ENCODE measurements at places on chromosomes 1 and 21.
A peak's percentile ranks its signal among the peaks of the same experiment; 100 is the strongest.

GRCh38 chr1:168161459-168161858 is 17.3 kb upstream of the TIPRL start:
- no peak for DNase-seq

GRCh38 chr21:44505673-44506278 is 34.2 kb downstream of the KRTAP10-1 start:
- no peak for DNase-seq

DNA sequence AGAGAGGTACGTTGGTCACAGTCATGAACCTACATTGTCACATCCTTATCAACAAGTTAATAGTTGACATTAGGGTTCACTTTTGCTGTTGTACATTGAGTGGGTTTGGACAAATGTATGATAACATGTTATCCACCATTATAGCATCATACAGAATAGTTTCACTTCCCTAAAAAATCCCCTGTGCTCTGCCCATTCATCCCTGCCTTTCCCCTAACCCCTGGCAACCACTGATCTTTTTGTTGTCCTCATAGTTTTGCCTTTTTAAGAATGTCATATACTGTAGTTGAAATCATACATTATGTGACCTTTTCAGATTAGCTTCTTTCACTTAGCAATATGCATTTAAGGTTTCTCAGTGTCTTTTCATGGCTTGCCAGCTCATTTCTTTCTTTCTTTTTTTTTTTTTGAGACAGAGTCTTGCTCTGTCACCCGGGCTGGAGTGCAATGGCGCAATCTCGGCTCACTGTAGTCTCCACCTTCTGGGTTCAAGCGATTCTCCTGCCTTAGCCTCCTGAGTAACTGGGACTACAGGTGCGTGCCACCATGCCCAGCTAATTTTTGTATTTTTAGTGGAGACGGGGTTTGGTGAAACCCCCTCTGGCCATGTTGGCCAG is 50.6 kb downstream of the UCK2 start:
- no peak for DNase-seq

DNA sequence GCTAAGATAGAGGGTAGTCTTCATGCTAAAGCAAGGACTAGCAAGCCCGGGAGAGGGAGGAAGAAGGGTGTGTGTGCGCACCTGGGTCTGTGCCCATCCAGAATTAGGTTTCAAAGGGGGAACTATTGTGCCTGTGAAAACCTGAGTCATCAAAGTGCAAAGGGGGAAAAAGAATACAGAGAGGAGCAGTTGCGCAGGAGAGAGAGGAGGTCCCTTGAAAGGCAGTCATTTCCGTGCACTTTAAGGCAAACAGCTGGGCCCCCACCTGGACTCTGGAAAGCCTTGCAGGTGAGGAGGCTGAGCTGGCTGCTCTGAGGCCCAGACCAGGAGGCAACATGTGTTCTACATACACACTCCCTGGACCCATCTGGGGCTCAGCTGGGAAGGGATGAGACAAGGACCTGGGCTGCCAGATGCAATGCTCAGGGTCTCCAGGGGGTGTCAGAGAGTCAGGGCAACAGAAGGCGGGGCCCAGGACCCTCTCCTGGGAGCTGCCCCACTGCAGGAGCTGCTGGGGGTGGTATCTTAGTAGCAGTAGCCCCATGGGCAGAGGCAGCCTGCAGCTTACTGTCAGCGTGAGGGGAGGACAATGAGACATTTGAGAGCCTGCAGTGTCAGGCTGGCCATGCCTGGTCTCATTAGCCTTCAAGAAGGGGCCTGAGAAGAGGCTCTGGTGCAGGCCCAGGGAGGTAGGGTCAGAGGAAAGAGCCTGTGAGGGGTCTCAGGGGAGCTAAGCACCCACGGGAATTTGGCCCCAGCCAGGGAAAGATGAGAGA is 14.3 kb downstream of the PROK1 start:
- no peak for DNase-seq

GRCh38 chr1:178382372-178382771 is 114.4 kb downstream of the CLEC20A start:
- DNase-seq: no peak

DNA sequence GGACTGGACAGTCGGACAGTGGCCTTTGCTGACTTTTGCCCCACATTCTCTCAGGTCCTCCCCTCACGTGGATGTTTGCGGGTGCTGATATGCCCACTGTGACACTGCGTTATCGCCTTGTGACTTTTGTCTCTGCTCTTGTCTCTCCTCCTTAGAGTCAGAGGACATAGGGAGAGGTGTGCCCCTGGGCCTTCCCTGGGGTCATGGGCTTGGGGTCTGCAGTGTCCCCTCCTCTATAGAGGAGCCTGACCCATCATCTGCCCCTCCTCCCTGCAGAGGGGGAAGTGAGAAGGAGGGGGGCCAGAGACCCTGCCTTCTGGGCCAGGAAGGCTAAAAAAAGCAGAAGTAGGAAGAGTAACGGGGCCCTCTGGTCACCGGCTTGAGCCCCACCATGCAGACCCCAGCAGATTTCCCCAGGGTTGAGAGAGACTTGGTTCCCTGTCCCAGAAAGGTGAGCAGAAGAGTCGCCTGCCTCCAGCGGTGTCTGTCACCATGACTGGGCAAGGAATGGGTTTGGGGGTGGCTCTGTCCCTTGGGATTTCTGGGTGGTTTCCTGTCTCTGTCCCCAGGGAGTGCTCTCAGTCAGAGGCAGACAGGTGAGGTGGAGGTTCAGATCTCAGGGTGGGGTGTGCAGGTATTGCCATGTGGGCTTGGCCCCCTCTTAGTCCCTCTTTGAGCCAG is 13.3 kb downstream of the RPS6KA1 start:
- DNase-seq: no peak

DNA sequence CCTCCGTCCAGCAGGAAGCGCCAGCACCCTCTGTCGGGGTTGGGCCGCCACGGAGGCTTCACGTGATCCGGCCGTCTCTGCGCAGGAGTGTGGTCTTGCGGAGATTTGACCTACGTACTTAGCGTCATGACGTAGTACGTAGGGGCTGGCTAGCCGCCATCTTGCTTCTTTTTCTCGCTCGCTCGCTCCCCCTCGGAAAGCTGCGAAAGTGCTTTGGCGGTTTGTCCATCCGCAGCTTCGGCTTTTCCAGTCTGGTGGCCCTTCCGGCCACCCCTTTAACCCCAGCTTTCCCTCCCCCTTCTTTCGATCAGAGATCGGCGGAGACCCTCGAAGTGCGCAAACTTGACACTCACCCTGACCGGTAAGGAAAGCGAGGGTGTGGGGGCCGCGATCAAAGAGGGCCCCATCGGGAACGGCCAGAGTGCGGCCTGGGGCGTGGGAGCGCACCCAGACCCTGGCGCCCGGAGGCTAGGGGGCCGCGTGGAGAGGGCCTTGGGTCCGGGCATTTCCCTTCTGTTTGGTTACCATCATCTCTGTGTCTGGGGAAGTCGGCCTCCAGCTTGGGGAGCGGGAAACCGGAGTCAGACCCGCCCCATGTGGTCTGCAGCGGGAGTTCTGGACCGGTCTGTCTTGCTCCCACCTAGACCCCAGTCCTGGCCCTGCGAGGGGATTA is at the start of gene PRRC2C:
TSS of gene PRRC2C (plus strand) at position 156 of the 673 bp plus-strand sequence. CDS start 26,559 bp downstream, outside the sequence.
- DNase-seq: peak; percentile 95

DNA sequence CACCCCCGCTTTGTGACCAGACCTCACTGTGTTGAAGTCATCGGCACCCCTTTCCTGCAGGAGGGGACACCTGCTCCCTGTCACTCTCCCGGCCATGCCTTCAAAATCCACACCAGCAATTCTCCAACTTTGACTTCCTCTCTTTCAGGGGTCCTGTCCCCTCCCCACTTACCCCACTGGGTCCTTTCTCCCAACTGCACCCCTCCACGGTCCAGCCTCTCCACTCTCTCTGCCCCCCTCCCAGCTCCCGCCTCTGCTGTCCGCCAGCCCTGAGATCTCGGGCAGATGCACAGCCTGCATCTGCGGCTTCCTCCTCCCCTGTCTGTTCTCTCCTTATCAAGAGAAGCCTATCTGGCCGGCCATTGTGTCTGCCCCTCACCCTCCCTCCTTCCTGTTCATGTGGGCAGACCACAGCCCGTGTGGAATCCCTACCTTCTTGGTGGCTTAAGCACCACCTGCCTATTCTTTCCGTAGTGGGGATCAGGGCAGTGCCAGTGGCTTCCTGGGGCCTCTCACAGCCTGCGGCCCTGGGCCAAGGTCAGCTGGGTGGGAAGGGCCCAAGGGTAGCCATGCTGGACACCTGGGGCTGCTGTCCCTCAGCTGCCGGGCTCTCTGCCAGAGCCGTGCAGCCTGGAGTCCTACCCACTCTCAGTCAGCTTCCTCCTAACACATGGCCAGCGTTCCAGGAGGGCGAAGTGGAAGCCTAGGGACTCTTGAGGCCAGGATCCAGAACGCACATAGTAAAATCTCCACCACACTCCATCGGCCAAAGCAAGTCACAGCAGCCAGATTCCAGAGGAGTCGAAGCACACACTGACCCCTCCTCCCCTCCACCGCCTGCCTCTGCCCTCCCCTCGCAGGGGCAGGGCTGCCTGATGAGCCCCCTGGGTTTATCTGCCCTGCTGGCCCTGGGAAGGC is 5.1 kb upstream of the HES4 start:
- peak; percentile 100 for DNase-seq

- no peak for DNase-seq
Measured at GRCh38 chr1:184635347-184635979, 119.2 kb downstream of the EDEM3 start.

- no peak for DNase-seq
Measured at GRCh38 chr1:203112475-203112874, 15.1 kb upstream of the ADORA1 start.

DNA sequence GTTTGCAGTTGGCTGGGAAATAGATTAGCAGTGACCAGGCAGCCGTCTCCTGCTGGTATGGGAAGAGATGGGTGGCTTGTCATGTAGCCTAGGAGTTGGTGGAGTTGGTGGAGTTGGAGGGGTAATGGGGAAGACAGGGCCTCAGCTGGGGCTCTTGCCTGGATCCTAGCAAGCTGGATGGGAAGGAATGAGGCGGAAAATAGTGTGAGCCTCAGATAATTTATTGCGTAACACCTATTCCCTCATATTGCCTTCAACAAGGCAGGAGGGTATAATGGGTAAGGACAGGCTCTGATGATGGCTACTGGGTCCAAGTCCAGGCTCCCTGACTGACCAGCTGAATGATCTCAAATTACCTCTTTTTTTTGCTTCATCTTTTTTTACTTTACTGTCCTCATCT is 12.6 kb downstream of the MAP7D1 start:
- no peak for DNase-seq

- no peak for DNase-seq
Measured at GRCh38 chr1:24357038-24357437, 37.9 kb downstream of the GRHL3 start.

GRCh38 chr1:83626603-83627002 is 372.3 kb downstream of the TTLL7 start:
- no peak for DNase-seq

GRCh38 chr1:234605983-234606783 is 3.8 kb downstream of the IRF2BP2 start:
- DNase-seq: no peak

GRCh38 chr21:36596174-36596573 is 102.7 kb upstream of the SIM2 start:
- no peak for DNase-seq

DNA sequence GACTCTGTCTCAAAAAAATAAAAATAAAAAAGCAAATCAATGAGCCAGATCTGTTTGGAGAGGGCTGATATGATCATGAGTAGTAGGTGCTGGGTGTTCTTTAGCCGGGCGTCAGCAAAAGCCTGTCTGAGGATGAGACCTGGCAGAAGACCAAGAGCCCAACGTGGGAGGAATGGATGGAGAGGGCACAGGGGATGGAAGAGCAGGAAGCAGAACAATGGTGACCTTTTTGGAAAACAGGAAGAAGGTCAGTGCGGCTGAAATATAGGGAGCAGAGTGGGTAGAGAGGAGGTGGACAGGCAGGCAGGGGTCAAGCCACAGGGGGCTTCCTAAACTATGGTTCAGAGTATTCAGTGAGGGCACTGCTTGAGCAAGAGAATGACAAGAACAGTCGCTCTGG is 30.9 kb downstream of the VWA5B1 start:
- no peak for DNase-seq

- no peak for DNase-seq
Measured at GRCh38 chr1:201795066-201795465, 33.9 kb upstream of the IPO9 start.

- peak; percentile 38 for DNase-seq
Measured at GRCh38 chr1:200139661-200140250, 112.2 kb downstream of the NR5A2 start.

GRCh38 chr1:152968248-152968647 is 2.2 kb upstream of the SPRR4 start:
- DNase-seq: no peak

- no peak for DNase-seq
Measured at GRCh38 chr1:1019122-1019999, 559 bp upstream of the AGRN start.

GRCh38 chr1:54367613-54368012 is 38.6 kb downstream of the SSBP3 start:
- DNase-seq: no peak

DNA sequence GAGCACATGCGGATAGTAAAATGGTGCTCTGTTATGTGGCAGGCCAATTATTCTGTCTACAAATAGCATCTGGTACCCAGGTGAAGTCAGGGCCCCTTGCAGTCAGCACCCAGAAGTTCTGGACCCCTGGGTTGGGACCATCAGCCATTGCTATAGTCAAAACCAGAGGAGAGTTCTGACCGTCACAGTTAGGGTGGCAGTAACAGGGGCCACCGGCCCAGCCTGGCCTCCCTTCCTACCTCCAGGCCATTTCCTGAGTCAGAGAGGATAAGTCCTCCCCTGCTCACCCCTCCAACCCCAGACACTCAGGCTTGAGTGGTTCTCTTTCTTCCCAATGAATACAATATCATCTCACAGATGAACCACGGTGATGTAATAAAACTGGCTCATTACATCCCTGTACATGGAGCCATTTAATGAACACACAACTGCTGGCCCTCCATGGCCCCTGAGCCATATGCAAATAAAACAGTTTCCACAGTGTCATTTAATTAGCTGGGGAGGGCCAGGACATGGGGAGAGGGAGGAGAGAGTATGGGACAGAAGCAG is 673.6 kb downstream of the MATN1 start:
- DNase-seq: no peak

DNA sequence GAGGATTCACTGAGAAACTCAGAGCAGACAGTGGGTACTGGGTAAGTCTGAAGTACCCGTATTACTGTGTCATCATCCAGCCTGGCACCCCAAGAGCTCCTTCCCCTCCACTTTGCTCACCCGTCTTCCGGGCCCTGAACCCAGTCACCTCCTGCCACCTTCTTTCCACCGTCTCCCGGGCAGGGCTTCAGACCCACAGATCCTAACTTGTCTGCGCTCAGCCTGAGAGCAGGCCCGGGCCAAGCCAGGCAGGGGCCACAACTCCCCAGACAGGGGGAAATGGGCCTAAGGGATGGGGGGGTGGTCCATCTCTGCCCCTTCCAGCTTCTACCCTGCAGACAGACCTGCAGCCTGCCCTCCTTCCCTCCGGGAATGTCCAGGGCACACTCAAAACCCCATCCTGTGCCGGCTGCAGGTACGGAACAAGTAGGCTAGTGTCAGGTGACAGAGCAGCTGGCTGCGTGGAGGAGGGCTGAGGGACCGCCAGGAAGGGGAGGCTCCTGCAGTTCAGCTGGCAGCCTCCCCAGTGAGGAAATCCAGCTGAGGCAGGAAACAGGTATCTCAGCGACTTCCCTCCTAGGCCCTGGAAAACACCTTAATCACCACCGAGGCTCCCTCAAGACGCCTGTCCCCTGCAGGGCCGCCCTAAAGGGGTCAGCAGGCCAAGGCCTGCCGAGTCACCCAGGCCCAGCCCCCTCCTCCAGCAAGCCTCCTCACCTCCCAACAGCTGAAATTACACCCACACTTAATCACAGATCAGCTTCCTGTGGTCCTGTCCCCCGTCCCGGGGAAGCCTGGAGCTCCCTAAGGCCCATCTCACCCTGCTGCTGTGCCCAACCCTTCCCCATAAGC is 3.5 kb downstream of the HSPG2 start:
- DNase-seq: no peak

All from CMK (cell line).